ACHN (cell line): ENCODE measurements at places on chromosomes 6 and 20.
A peak's percentile ranks its signal among the peaks of the same experiment; 100 is the strongest.

- DNase-seq: no peak
Measured at GRCh38 chr6:45462190-45463134, 84.7 kb upstream of the SUPT3H start.

- DNase-seq: no peak
Measured at GRCh38 chr6:87184762-87185250, 29.4 kb downstream of the ZNF292 start.

DNA sequence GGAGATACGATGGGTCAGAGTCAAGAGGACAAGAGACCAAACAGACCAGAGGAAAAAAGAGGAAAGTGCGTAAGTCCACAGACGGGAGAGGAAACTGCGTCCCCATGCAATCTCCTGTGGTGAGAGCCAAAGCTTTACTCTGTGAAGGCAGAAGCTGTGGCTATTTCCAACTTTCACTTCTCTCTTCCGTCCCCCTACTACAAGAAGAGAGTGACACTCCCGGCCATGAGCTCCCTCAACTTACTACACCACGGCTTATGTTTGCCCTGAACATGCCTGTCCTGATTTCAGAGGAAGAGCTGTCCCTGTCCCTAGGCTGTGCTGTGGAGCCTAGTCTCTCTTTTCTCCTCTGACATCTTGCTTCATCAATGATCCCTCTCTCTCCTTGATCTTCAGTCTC is 11.5 kb upstream of the SSR1 start:
- DNase-seq: no peak

DNA sequence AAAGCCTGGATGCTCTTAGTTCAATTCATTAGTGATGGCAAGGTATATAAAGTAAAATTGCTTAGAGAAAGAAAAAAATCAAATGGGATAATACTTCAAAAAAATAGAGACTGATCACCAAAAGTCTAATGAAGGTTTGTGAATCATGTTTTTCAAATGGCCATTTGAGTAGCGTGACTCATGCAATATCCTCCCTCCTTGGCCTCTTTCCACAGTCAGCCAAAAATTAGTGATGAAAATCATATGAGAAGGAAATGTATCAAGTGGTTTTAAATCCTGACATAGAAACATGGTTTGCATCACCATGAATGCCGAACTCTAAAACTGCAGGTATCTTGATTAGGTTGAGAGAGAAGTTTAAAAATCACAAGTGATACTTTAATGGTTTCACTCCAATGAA is 1.2 kb upstream of the COL19A1 start:
- no peak for DNase-seq

GRCh38 chr20:1392443-1392692 is 486 bp downstream of the FKBP1A start:
- no peak for DNase-seq

DNA sequence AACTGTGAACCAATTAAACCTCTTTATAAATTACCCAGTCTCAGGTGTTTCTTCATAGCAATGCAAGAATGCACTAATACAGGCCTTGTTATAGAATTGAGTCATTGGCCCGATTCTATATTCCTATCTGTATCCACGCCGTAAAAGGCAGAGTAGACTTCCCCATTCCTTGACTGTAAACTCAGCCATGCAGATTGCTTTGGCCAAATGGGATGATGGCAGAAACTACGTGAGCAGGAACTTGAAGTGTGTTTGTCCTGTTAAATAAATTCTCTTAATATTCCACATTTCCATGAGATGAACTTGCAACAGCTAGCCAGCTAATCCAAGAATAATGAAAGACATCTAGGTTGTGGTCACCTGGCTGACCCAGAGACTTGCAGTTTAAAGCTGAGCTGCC is 3.9 kb upstream of the SAYSD1 start:
- no peak for DNase-seq

GRCh38 chr6:151096255-151096612 is 143.5 kb upstream of the AKAP12 start:
- DNase-seq: no peak

DNA sequence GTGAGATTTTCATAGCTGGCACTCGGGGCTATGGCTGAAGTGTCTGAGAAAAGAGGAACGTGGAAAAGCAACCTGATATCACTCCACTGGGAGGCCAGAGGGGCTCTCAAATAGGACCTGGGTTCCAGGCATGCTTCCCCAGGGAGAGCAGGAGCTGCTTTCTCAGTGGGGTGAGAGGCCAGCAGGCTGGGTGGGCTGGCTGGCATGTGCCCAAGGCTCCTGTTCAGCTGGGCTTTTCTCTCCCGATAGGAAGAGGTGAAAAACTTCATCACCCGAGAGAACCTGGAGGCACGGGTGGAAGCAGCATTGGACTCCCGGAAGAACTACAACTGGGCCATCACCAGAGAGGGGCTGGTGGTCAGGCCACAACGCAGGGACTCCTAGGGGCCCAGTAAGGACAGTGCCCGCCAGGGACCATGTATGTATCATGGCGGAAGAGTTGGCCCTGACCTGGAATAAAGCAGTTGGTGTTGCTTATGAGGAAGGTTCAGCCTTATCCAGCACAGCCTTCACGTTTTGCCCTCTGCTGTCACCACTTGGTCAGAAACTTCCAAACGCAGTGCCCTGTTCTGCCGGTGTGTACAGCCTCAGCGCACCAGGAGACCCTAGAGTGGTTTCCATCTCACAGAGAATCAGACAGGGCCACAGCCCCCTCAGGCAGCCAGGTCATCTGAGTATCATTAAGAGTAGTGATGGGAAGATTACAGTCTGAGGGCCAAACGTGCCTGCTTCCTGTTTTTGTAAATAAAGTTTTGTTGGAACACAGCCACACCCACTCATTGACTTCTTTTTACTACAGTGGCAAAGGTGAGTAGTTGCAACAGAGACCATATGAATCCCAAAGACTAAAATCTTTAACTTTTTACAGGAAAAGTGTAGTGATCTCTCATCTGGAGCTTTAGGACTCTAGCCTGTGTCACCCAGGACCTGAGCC is 1.9 kb downstream of the MRPS26 start:
- no peak for DNase-seq

DNA sequence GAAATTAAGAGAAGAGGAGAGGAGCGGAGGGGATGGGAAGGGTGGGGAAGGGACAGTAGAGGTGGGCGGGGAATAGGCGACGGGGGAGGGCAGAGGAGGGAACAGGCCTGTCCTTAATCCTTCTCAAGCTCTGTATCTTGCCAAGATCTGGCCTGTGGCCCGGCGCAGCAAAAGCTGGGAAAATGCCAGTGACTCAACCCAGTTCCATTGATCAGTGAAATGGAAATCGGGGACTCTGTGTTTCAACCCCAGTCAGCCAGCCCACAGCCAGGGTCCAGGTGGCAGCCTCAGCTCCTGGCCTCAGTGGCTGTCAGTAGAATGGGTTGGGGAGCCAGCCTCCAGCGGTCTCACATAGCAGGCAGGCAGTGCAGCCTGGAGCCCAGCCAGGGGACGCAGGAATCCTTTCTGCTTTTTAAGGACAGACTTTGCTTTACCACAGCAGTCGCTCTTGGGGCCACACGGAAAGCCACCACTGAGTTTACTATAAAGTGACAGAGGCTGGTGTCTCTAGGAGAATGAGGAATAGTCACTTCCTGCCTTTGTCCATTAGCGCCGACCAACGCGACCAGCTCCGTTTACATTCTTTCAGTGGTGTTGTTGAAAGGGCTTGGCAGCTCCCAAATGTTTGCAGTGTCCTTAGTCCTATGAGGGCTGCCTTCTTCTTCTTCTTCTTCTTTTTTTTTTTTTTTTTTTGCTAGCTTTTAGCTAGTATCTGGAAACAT is 128.0 kb downstream of the RIN2 start:
- DNase-seq: peak; percentile 28

DNA sequence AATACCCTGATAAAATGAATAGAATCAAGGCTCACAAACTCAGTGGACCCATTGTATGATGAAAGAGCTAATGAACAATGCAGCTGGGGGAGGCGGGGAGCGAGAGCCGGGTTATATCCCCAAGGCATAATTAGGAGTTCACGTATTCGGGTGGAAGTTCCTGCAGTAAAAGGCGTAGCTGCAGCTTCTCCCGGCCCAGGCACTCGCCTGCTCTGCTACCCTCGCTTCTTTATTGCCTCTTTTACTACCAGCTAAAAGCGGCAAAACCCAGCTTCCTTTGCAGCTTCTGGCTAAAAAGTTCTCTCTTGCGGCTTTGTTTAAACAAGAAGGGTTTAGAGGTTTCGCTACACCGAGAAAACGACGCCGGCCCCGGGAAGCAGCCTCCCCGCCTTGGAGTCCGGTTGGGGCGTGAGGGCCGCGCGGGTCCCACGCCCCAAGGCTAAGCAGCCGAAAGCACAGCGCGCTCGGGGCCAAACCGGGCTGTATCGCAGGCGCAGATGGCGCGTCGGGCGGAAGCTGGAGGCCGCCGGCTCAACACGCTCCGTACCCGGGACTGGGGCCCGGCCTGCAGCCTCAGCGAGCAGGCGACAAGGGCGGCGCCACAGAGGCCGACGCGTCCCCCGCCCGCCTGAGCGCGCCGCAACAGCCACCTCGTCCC is 1.6 kb downstream of the ZBTB2 start:
- peak; percentile 53 for DNase-seq
